CD8-positive, alpha-beta memory T cell (primary cell): ENCODE measurements at places on chromosomes 4 and X. TPM values are rescaled to one million over a fixed set of nuclear protein-coding genes. Genes with fewer than 3 reads are reported as not detected.

DNA sequence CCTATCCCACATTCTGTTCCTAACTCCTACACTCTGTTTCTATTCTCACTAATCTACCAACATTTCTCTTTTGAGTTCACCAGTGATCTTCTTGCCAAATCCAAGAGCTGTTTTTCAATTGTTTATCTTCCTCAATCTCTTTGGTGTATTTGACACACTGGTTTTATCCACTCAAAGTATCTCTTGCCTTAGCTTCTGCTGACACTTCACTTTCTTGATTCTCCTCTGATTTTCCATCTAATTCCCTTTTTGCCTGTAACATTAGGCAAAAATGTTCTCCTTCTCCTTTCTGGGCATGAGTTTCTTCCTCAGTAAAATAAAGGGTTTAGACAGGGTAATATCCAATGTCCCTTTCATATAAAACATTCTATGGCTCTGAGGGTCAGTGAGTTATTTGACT lies 26.2 kb downstream of the GRIA3 start:
- H3K27ac ChIP-seq, result no peak overlapping the region
- H3K4me1 ChIP-seq, result no peaks in the 10 kb centered on the region
- no peak overlapping the region for H3K4me3 ChIP-seq
- H3K27me3 ChIP-seq, result no peaks in the 10 kb centered on the region

SLC34A2 gene
- not detected for total RNA-seq

ZFX gene
- 35.5 TPM for total RNA-seq

MAGEE1 gene
- total RNA-seq, result 3.9 TPM
